Activated CD4-positive, alpha-beta T cell treated with anti-CD3 and anti-CD28 coated beads for 48 hours (primary cell): ENCODE measurements at places on chromosomes 6 and 20.
A peak's percentile ranks its signal among the peaks of the same experiment; 100 is the strongest.

DNA sequence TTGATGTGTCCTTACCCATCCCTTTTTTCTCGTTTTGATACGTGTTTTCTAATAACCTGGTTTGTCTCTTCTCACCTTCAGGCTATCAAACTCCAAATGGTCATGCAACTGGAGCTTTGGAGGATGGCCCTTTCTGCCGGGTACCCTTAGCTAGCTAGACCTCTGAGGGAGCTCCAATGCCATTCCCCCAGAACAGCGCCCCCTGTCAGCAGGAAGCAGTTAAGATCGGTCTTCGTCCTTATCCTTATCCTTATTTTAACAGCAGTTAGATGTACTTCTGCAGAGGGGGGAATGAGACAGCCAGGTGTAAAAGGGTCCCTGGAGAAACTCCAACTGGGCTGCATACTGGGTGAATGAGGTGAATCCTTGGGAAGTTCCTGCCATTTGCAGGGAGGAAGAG is 37.2 kb downstream of the SEL1L2 start:
- DNase-seq = peak; percentile 4

DNA sequence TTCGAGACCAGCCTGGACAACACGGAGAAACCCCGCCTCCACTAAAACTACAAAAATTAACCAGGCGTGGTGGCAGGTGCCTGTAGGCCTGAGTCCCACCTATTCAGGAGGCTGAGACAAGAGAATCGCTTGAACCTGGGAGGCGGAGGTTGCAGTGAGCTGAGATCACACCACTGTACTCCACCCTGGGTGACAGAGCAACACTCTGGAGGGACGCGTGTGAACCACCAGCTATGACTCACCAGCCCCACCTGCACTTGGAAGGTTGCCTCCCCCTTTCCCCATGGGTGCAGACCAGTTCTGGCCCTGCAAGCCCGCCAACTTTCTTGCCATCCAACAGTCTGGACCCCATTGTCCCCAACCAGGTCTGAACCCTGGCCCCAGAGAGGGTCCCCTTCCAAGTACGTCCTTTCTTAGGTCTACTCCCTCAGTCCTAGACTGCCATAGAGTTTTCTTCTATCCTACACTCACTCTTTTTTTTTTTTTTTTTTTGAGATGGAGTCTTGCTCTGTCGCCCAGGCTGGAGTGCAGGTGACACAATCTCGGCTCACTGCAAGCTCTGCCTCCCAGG is 29.2 kb downstream of the ATP9A start:
- DNase-seq = no peak

DNA sequence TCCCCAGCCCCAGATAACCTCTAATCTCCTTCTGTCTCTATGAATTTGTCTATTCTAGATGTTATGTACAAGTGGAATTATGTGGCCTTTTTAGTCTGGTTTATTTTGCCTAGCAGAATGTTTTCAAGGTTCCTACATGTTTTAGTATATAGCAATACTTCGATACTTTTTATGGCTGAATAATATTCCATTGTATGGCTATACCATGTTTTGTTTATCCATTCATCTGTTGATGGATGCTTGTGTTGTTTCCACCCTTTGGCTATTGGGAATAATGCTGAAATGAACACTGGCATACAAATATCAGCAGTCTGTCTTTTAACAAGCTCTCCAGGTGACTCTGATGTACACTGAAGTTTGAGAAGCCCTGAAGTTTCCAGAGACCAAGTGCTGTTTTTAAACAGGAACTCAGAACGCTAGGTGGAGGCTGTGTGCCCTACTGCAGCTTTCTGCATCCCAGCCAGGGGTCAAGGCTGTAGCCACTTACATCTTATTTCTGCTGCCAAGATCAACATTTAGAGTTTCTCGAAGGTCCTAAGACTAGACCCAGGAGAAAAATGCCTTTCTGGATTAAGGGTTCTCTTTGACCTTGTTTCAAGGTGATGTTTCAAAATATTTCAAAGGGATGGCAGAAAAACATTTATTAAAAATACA is 123.0 kb downstream of the SOBP start:
- DNase-seq = no peak

GRCh38 chr6:170048615-170049256 is 242.1 kb downstream of the DLL1 start:
- DNase-seq = no peak

- peak; percentile 65 for DNase-seq
Measured at GRCh38 chr20:23048283-23049200, 930 bp downstream of the THBD start.

DNA sequence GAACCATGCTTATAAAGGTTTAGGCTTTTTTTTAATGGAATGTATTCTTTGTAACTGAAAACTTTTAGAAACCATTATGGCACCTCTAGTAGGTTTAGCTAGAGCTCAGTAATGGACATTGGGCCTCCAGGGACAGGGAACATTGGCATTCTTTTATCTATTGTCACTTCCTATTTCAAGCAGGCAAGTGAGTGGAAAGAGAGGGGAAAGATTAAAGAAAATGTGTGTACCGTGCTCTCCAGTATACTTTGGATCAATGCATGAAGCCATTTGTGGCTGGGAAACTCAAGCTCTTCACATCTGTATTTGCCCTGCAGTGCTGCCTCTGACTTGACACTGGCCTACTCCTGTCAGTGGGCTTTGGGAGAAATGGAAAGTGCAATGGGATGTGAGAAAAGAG is 18.6 kb downstream of the RBM24 start:
- no peak for DNase-seq

DNA sequence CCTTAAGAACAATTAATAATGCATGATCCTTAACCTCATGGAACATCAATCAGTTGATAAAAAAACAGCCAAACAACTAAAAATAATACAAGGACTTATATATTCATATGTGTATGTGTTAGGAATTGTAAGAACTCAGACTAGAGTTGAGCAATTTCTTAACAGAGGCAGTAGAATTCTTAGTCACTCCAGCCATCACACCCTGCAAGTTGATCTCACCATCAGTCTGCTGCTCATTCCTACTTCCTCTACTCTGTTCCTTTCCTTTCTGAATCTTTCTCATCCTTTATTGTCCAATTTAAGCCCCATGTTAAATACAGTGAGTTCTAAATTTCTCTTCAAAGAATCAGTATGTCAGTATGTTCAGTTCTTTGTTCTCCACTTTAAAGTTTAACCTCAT is 2.6 kb downstream of the ZNF165 start:
- DNase-seq = no peak

DNA sequence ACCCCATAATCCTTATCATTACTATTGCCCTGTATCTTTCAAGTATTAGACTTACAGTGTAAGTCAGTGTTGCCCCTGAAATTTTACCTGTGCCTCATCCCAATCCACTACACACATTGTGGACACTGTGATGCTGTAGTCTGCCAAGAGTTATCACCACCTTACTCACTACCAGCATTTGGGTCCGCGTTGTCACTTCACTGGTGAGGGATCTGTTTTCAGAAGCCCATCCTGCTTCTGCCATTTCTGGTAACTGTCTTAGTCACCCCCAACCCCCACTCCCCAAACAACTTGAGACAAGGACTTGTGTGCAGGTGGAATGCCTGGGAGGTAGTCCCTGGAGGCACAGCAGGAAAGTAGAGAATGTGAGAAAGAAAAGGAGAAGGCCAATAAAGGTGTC is 6.0 kb upstream of the RAB44 start:
- DNase-seq = peak; percentile 20

DNA sequence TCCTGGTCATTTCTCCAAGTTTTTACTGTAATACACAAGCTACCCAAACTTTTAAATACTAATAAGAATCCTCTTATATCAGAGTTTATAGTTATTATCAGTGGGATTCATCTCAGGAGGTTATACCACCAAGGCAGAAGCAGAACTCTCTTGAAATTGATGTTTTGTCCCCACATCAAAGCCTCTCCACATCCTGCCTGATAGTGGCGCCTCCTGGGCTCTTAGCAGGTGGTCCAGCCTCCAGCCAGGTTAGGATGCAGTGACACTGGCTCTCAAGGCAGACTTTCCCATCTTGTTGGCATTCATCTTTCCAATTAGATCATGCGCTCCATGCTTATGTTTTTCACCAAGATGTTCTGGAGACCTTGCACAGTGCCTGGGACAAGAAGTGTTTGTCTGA is 81.8 kb upstream of the INSM1 start:
- DNase-seq = no peak

GRCh38 chr6:26217714-26218075 is 130.5 kb downstream of the HFE start:
- DNase-seq = peak; percentile 41

- DNase-seq = no peak
Measured at GRCh38 chr20:50828363-50829136, 33.7 kb downstream of the BCAS4 start.

- DNase-seq = no peak
Measured at GRCh38 chr6:105449756-105450390, 47.0 kb upstream of the PREP start.

GRCh38 chr6:120779441-120779840 is 554.8 kb downstream of the TBC1D32 start:
- DNase-seq = no peak

DNA sequence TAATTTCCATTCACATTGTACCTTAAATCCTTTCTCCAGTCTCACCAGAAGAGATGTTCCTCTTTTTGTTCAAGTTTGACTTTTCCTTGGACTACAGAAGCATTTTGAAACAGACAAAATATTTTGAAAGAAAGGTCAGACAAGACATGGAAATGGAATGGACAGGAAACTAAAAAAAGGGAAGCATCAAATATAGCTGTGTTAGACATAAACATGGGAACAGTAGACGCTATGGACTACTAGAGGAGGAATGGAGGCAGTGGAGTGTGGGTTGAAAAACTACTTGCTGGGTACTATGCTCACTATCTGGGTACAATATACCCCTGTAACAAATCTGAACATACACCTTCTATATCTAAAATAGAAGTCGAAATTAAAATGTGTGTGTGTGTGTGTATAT is 4.1 kb upstream of the FAM135A start:
- no peak for DNase-seq

GRCh38 chr20:7505835-7506221 is 434.4 kb downstream of the HAO1 start:
- no peak for DNase-seq

DNA sequence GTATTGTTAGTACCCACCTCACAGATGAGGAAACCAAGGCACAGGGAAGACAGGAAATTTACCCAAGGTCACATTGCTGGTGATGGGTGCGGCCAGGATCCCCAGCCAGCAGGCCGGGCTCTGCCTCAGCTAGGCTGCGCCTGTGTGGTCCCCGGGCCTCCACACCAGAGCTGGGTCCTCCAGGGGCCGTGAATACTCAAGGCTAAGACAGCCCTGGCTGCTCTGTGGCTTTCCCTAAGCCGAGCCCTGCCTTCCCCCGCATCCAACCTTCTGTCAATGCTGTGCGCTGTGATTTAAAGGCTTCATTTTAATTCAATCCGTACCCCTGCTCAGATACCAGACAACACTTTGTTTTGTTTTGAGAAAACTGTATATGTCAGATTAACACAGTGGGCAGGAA is 246.7 kb downstream of the TTLL2 start:
- DNase-seq = no peak

DNA sequence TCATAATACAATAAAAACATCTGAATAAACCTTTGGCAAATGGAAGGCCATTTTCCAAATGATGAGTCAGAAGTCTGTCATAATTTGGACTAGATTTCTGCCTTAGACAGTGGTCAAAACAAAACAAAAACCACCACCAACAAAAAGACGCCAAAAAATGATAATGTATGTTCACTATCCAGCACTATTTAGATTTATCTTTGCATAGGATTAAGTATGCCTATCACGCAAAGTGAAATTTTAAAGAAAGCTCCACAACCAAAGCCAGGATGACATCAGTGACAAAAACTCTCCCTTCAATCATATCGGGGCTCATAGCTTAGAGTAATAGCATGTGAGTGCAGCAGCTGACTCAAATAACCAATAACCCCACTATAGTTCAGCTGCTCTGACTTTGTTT is 201.9 kb downstream of the MOXD1 start:
- DNase-seq = no peak

GRCh38 chr6:125962900-125963497 is 6.4 kb downstream of the HINT3 start:
- no peak for DNase-seq

GRCh38 chr6:76861403-76861802 is 601.9 kb downstream of the HTR1B start:
- peak; percentile 4 for DNase-seq

GRCh38 chr6:166259296-166259977 is 48.8 kb downstream of the PRR18 start:
- no peak for DNase-seq
